Right ventricle myocardium inferior (tissue), 1 donor: ENCODE measurements at places on chromosomes 5 and 9.

- DNase-seq: peak; percentile 34
These were observed 33.9 kb upstream of the TRIO start for GRCh38 chr5:14109041-14109747.

- no peak for DNase-seq
These were observed 29.4 kb downstream of the ANKRD34B start for GRCh38 chr5:80540691-80541090.

DNA sequence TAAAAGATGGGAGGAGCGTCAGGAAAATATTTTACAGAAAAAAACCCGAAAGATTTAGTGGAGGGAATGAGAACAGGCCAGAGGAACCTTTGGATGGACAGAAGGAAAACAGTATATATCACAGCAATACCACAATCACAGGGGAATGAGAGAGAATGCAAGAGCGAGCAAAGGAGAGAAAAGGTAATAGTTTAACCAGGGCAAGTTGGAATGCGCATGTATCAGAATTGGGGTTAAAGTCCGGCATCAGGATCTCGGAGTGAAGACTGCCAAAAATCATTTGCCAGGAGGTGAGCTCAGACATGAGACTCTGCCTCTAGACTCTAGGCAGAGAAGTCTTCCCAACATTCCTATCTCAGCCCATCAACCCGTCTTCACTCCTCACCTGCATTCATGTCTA is 36.8 kb downstream of the PCDHGC5 start:
- no peak for DNase-seq

GRCh38 chr5:16538006-16538405 is 72.4 kb upstream of the ZNF622 start:
- no peak for DNase-seq

GRCh38 chr5:127988146-127988760 is 95.3 kb upstream of the SLC12A2 start:
- no peak for DNase-seq

- DNase-seq: no peak
These were observed 99.2 kb upstream of the IQGAP2 start for GRCh38 chr5:76303921-76304320.

DNA sequence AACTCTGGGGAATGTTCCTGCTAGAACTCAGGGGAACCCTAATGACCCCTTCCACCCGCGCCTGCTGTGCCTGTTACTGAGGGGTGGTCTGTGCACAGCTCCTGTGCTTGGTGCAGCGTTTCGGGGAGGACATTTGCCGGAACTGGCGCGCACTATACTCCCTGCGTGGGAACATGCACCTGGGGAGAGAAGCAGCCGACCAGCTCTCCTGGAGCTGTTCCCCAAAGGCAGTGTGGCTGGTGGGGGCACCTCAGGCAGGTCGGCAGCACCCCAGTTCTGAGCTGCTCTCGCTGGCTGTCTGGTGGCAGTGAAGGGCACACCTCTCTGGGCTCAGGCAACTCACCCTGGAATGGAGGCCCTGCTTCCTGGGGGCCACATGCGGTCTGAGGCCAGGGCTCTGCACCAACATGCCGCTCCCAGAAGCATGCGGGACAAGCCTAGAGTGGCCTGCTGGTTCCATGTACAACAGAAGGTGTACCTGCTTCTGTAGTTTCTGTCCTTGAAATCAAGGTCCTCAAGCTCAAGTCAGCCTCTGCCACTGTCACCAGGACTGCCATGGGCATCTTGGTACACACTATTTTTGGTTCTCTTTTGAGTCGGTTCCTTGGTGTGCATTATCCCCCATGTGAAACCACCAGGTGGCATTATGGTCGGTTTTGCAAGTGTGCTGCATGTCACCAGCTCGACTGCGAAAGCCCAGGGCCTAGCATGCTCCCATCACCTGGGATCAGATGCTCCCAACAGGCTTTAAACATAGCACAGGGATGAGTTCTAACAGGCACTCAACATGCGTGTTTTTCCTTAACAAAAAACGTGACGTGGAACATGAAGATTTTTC is 7.8 kb upstream of the MRNIP start:
- DNase-seq: no peak

- DNase-seq: no peak
These were observed 151.2 kb downstream of the SNCAIP start for GRCh38 chr5:122463221-122463620.

DNA sequence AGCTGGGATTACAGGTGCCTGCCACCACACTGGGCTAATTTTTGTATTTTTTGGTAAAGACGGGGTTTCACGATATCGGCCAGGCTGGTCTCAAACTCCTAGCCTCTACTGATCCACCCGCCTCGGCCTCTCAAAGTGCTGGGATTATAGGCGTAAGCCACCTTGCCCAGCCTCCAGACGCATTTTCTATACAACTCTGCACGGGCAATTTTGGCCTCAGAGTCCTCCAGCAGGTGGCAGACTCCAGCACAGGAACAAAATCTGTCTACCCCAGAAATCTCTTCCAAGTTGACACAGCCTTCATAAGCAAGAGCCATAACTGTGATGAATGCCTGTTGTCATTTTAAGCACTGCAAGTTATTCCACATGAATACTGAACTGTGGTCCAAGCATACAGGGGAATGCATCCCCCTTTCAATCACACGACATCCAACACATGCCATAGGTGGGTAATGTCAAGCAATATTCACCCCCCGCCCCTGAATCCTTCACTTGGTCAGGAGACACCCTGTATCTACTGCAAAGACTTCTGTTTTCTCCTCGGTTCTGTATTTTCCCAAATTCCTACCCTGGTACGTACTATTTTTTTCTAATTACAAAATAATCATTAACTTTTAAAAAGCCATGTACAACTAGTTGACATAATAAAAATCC is 50.8 kb downstream of the ALDH7A1 start:
- DNase-seq: no peak

DNA sequence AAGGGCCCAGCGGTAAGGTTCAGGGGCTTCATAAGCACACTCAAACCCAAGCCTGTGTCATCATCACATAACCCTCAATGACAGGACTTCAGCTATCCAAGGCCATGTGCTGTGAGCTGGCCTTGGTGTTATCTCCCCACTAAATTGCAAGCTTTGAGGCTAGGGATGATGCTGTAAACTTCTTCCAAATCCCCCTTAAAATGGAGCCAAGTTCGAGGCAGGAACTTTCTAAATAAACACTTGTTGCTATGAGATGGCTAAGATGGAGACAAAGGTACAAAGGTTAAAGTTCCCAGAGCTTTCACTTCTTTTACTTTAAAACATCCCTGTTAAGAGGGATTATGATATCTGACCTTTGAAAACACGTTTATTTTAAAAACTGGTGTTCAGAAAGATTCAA is 123.6 kb downstream of the MYO10 start:
- no peak for DNase-seq

DNA sequence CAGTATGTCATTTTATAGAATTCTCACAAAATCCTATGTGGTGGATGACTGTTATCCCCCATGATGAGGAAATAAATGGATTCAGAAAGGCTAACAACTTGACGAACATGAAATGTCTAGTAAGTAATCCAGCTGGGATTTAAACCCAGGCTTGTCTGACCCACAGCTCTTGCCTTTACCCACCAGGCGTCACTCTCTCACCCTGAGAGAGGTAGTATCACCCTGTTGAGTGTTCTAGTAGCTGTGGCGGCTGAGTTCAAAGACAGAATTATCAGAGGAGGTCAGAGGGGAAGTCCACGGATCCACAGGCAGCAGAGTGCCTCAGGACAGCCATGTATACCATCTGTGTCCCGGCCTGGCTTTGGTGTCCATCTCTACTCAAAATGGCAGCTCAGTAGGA is 113.8 kb downstream of the ZNF462 start:
- DNase-seq: no peak

DNA sequence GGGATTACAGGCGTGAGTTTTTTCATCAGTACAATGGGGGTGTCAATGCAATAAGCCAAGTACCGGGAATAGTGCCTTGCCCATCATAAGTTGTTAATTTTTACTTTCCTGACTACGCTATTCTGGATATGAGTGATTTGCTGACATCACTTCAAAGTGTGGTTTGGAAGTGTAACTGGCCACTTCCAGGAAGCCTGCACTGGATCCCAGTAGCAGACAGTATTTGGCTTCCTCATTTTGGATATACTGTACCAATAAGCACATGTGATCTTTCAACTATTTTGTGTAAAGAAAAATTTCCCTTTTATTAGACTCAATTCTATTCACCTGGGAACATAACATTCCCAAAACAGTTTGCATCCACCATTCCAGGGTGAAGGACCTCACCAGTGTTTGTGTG is 417.7 kb upstream of the KLF4 start:
- no peak for DNase-seq

- DNase-seq: peak; percentile 73
These were observed 599.3 kb upstream of the SGCD start for GRCh38 chr5:155727512-155728145.

GRCh38 chr9:131697908-131698617 is 41.8 kb downstream of the RAPGEF1 start:
- no peak for DNase-seq

DNA sequence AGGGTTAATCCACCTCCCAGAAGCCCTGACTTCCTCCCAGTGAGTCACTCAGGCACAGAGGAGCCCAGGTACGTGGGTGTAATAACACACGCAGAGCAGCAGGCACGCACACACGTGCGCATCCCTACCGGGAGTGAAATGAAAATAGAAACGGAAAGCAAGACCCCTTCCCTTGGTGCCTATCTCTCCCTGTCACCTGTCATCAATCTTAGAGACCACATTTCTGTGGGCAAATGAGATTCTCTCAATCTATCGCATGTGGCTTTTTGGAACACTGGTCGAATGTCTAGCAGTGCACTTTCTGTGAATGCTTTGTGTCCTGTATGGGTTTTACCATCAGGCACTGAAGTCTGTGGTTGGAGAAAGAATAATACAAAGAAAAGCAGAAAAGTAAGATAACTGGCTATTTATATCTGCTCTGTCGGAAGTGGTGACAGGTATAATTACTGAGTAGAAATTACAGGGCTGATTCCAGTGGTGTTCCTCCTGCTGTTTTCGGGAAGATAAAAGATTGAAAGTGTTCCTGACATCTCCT is 137.7 kb upstream of the GRIA1 start:
- DNase-seq: no peak

- peak; percentile 25 for DNase-seq
These were observed 4.2 kb downstream of the ASS1 start for GRCh38 chr9:130448771-130449603.

GRCh38 chr5:29897916-29898315 is 1295.6 kb upstream of the CDH6 start:
- no peak for DNase-seq

DNA sequence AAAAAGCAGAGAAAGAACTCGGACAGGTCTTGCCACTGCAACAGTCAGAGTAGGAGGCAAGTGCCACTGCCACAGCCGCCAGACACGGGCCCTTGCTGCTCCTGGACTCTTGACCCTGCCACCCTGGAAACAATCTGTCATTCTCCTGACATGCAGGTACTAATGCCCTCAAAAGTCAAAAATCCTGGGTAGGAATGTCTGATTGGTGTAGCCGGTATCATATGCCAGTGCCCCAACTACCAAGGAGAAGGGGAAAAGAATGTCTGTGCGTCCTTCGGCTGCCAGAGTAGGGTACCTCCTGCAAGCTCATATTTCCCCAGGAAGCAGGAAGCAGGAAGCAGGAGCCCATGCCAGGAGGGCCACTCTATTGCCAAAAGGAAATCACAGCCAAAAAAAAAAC is 30.5 kb upstream of the F2RL1 start:
- no peak for DNase-seq
